Activated CD4-positive, alpha-beta T cell treated with anti-CD3 and anti-CD28 coated beads, Interleukin-2, amount 50 U/mL, for 4 hours (primary cell): ENCODE measurements at places on chromosomes 2 and 18.
A peak's percentile ranks its signal among the peaks of the same experiment; 100 is the strongest.

GRCh38 chr18:48230467-48231113 lies 178.6 kb downstream of the ZBTB7C start:
- no peak for DNase-seq

GRCh38 chr2:39780825-39781600 lies 2.0 kb upstream of the THUMPD2 start:
- DNase-seq = no peak

DNA sequence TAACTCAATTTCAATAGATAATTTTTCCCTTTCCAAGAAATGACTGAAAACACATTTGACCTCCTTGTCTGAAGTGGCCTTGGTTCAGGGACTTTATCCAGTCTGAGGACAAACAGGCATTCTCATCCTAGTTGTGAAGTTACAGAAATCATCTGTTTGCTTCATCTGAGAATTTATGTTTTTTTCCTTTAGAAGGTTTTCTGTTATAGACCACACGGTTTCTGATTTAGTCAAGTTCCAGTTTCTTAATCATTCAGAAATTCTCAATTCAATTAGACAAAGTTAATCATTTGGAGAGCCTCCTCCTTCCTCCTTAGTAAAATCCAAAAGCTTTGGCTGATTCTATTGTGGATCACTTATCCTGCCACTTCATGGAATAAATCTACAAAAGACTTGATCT lies 60.9 kb downstream of the ICOS start:
- no peak for DNase-seq

GRCh38 chr18:23619388-23619881 lies 33.1 kb upstream of the NPC1 start:
- no peak for DNase-seq

- DNase-seq = peak; percentile 89
These were observed 421 bp upstream of the NAB1 start for GRCh38 chr2:190648289-190649034.
